ENCODE measurements at places on chromosomes 7 and 10.
A peak's percentile ranks its signal among the peaks of the same experiment; 100 is the strongest.

GRCh38 chr7:30041526-30042269 is 13.5 kb downstream of the PLEKHA8 start:
- no peak for DNase-seq

DNA sequence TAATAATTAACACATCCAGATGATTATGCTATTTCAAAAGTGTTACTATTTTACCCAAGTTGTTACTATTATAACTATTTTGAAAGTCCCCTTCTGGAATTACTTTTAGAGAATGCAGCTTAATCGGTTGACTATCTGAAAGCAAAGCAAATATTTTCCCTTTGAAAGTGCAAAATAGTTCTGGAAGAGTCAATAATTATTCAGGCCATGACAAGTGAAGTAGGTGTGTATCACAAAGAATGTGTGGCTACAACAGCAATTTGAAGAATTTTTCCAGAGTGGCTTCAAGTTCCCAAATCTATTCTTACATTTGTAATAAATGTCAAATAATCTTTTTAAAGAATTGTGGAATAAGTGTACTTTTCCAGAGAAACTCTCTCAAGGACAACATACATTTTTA is 42.8 kb downstream of the RNLS start:
- no peak for DNase-seq

GRCh38 chr10:132544744-132545658 is 7.4 kb downstream of the INPP5A start:
- DNase-seq, result no peak

DNA sequence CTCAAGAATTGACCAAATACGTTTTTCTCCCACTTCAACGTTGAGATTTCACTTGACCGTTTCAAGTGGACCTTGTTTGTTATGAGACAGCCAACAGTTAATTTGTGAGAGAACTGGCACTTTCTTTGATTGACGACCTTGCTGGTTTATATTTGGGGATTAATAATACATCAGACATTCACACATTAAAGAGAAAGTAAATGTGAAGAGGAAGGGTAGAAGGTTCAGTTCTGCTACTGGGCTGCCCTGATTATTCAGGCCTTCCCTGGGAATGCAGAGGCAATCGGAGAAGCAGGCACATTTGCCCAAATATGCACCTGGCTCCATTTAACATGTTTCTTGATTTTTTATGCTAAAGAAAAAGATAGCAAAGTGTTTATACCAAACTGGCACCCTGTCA is 114.1 kb downstream of the POU6F2 start:
- no peak for DNase-seq

GRCh38 chr10:113350311-113351040 is 202.4 kb upstream of the HABP2 start:
- no peak for DNase-seq

- no peak for DNase-seq
Measured at GRCh38 chr10:25398680-25399079, 223.9 kb downstream of the GPR158 start.

DNA sequence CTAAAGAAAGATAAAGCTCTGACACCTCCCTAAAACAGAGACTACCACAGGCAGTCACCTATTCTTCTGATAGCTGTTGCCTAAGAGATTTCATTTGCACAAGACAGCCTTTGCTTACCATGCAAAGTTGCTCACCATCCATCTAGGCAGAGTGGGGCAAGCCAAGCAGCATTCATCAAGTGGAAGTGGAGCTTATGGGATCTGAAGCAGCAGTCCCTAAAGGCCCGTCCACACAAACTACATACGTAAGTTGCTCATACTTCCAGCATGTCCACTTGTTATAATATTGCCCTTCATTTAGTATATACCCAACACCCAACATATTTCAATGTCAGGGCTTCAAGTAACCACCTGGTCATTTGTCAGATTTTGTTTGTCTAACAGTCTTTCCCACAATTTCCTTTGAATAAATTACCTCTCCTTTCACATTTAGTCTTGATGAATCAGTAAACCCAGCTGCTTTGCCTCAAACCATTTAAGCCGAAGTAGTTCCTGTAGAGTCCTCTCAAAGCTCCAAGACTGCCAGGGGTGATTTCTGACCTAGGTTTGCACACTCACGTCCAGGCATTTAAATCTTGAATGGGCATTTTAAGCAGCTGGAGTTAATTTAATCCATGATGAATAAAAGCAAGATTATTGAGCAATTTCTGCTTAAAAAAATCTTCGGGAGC is 67.9 kb downstream of the ATAD1 start:
- no peak for DNase-seq

DNA sequence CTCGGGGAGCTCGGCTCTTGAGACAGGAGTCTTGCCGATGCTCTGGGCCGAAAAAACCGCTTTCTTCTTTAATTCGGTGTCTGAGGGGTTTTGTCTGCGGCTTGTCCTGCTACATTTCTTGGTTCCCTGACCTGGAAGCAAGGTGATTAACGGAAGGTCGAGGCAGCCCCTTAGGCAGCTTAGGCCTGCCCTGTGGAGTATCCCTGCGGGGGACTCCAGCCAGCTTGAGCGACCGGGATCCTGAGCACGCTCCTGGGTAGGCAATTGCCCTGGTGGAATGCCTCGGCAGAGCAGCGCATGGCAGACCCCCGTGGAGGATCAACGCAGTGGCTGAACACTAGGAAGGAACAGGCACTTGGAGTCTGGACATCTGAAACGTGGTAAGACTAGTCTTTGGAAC is 30.5 kb upstream of the GHITM start:
- DNase-seq, result no peak

GRCh38 chr10:70672165-70673042 is at the start of gene ADAMTS14:
TSS of gene ADAMTS14 (plus strand) at chr10:70672506. CDS start at chr10:70672803, 297 bp downstream.
- DNase-seq, result no peak

GRCh38 chr10:84987039-84987438 is 658.6 kb downstream of the CCSER2 start:
- DNase-seq, result no peak

- no peak for DNase-seq
Measured at GRCh38 chr10:71068861-71069271, 143.5 kb upstream of the UNC5B start.

- no peak for DNase-seq
Measured at GRCh38 chr7:133698127-133698526, 429.0 kb upstream of the LRGUK start.

DNA sequence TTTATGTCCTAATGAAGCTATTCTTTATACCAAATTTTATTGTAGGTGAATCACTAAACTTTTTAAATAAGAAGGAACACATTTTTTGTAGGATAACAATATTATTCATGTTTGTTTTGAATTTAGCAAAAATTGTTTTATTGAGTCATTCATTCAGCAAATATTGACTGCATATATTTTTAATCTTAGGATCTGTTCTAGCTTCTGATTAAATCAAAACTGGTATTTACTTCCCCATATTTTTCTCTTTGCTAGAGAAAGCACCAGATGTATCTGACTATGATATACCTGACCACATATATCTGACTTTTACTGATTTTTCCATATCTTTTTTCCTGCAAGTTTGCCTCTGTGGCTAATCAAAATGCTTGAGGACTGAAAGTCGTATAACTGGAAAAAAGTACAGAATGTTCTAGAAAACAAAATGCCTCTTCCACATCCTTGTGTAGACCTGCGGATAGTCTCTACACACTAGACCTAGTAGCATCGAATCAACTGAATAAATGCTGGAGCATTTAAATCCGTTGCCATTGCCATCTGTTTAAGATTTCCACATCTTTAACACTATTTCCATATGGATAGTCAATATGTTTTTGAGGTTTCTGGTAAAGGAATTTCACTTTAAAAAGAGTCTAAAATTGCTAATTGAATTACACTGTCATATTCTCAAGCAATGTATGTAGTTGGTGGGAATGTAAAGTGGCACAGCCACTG is 594.7 kb downstream of the KCNMA1 start:
- no peak for DNase-seq

DNA sequence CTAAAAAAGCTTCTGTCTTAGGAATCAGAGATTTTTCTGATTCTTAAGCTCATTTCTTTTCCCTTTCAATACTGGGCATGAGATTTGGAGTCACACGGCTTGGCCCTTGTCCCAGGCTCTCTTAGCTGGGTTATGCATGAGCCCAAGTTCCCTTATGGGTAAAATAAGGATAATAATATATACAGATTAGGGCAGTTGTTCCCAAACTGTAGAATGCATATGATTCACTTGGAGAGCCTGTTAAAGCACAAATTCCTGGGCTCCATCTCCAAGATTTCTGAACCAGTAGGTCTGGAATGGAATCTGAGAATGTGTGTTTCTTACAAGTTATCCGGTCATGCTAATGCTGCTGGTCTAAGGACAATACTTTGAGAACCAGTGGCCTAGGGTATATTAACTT is 154.0 kb downstream of the REEP3 start:
- DNase-seq, result no peak

- no peak for DNase-seq
Measured at GRCh38 chr10:91924212-91925021, 847 bp downstream of the BTAF1 start.

- no peak for DNase-seq
Measured at GRCh38 chr10:19120381-19120908, 71.8 kb downstream of the MALRD1 start.

- DNase-seq, result peak; percentile 36
Measured at GRCh38 chr7:26667514-26668133, 196.8 kb downstream of the SKAP2 start.

DNA sequence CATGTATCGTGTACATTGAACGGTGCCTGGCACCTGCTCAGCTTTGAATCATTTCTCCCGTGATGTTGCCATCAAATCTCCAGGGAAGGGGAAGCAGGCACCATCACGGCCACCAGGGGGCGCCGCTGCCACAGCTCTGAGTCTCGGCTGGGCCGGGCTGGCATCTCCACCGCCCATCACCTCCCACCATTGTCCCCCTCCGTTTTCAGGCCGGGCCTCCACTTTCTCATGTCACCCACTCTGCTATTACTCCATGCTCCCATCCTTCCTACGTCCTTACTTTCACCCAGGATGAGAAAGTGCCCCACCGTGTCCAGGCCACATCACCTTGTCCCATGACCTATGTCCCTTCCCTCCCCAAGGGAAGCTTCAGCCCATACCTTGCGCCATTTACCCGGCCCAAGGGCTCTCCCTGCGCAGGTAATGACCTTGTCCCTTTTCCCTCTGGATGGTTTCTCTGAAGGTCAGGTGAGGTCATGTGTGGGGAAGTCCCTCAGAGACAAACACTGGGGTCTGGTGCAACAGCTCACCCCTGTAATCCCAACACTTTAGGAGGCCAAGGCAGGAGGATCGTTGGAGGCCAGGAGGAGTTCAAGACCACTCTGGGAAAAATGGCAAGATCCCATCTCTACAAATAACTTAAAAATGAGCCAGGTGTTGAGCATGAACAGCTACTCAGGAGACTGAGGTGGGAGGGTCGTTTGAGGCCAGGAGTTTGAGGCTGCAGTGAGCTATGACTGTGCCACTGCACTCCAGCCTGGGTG is 31.8 kb upstream of the OCM2 start:
- DNase-seq, result peak; percentile 58

- DNase-seq, result no peak
Measured at GRCh38 chr10:125549653-125550052, 133.3 kb downstream of the TEX36 start.

DNA sequence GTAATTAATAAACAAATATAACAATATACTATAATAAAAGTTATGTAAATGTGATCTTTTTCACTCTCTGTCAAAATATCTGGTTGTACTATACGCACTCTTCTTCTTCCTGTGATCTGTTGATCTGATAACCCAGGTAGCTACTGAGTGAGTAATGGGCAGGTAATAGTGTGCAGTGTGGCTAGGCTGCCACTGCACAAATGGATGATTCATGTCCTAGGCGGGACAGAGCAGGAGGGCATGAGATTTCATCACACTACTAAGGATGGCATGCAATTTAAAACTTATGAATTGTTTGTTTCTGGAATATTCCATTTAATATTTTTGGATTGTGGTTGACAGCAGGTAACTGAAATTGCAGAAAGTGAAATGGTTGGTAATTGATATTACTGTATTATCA is 44.5 kb downstream of the TAS2R16 start:
- no peak for DNase-seq

DNA sequence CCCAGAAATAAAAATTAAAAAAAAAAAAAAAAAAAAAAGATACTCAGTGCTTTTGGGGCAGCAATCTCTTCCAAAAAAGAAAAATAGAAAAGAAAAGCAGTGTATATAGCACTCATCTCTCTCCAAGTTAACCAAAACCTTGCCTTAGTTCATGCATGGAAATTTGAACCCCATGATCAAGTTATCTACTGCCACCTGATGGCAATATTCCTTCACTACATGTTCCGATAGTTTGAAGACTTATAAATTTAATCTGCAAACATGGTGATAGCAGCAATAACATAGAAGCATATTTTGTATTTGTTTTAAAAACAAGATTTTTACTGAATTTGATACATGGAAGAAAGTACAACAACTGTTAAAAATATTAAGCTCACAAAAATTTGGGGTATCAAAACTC is 48.6 kb upstream of the SLIT1 start:
- no peak for DNase-seq

- no peak for DNase-seq
Measured at GRCh38 chr7:129453510-129454248, 19.4 kb downstream of the STRIP2 start.

DNA sequence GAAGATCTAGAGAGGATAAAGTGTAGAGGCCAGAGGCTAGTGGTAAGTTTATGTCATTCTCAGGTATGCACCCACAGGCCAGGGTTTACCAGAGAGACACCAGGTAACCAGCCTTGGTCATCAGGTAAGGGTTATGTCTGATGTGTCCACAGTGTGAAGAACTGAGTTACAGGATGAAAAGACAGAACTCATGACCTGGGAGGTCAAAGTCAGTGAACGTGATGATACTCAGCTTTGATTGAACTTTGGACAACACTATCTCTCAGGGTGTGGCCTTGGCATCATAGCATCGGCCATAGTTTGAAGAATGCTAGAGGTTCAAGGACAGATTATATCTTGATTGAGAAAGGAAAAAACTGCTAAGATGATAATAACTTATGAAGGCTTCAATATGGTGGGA is 37.5 kb downstream of the MGAM start:
- DNase-seq, result no peak

GRCh38 chr7:114302858-114303257 is 111.8 kb upstream of the FOXP2 start:
- no peak for DNase-seq

DNA sequence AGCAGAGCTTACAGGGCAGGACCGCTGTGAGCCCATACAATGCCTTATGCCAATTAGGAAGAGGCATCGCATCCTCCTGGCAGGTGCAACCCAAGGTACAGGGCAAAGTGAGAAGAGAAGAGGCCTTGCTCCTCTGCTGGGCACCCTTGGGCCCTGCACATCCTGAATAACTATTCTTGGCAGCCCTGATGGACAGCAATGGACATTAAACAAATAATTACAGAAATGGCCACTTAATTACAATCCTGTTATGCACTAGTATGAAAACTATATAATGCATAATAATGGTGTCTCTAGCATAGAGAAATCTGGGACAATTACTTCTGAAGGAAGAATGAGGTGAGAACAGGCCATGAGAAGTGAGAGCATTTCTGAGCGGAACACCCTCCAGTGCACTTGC is 83.5 kb downstream of the PLPP4 start:
- no peak for DNase-seq
